ENCODE measurements at places on chromosomes 11 and 22.

- peak; percentile 99 for DNase-seq
These were observed at the start of gene NCAPH2 for GRCh38 chr22:50507991-50508884. Gene NCAPH2 (plus strand): TSS chr22:50508224. CDS start chr22:50508338, 114 bp downstream.

DNA sequence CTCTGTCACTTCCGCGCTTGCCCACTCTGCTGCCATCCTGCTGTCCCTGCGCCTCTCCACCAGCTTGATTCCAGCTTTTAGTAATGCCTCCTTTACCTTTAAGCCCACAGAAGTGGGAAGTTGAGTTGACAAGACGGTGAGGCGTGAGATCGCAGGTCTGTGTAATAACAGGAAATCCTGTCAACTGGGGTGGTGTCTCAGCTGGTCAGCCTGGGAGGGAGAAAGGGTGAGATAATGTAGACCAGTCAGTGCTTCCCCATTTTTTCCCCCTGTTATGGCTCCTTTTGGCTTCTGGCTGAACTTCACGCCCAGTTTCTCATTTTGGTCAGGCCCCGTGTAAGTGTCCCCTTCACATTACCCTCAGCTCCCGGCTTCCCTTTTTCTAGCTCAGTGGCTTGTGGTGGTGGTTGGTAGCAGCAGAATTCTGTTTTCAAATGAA is 98.9 kb downstream of the TRAF6 start:
- no peak for DNase-seq

GRCh38 chr11:58580311-58580710 is 1.4 kb downstream of the ZFP91 start:
- no peak for DNase-seq

GRCh38 chr22:49599039-49599438 is 228.6 kb downstream of the BRD1 start:
- DNase-seq, result no peak

GRCh38 chr11:30431127-30431814 is 108.4 kb downstream of the ARL14EP start:
- no peak for DNase-seq

- DNase-seq, result no peak
These were observed 5.4 kb downstream of the CSRP3 start for GRCh38 chr11:19196432-19196831.

GRCh38 chr22:42365111-42365865 is 66.9 kb downstream of the NFAM1 start:
- no peak for DNase-seq

GRCh38 chr22:44046485-44047141 is 22.5 kb downstream of the PARVB start:
- no peak for DNase-seq

Measured in stimulated activated CD4-positive, alpha-beta T cell treated with anti-CD3 and anti-CD28 coated beads, Interleukin-2, amount 100 ng/mL, for 48 hours (primary cell).